Activated naive CD8-positive, alpha-beta T cell treated with anti-CD3 and anti-CD28 coated beads for 36 hours (primary cell): ENCODE measurements at places on chromosomes 1 and 21.

DNA sequence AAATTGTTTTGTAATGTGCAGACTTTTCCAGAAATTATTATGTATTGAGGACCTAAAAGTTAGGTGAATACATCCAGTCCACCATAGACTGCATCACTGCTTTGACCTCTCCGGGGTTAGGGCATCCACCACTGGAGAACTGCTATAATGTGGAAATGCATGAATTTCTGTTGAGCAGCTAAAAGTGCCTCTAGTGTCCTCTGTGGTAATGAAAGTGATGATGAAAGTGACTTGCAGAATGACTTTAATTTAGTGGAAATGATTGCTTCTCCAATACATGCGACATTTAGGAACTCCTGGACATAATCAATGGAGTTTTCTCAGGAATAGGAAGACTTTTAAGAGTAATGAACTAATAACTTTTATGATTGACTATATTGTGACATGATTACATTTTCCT, 170.8 kb downstream of the LBR start:
- no peak for DNase-seq

DNA sequence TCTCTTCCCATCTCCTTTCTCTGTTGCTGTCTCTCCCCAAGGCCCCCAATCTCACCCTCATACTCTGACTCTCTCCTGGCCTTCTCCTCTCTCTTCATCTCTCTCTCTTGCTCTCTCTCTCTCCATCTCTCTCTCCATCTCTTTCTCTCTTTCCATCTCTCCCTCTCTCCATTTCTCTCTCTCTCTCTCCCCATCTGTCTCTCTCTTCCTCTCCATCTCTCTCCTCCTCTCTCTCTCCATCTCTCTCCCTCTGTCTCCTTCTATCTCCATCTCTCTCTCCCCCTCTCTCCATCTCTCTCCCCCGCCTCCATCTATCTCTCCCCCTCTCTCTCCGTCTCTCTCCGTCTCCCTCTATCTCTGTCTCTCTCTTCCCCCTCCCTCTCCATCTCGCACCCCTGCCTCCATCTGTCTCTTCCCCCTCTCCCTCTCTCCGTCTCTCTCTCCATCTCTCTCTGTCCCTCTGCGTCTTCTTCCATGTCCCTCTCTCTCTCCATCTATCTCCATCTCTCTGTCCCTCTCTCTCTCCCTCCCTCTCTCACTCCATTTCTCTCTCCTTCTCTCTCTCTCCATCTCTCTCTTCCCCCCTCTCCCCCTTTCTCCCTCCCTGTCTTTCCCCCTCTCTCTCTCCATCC, 16.0 kb upstream of the EPHA8 start:
- no peak for DNase-seq

- DNase-seq = no peak
These were observed 55.2 kb downstream of the SDC3 start for GRCh38 chr1:30853350-30853749.

GRCh38 chr1:164423136-164423535, 135.8 kb upstream of the PBX1 start:
- no peak for DNase-seq

DNA sequence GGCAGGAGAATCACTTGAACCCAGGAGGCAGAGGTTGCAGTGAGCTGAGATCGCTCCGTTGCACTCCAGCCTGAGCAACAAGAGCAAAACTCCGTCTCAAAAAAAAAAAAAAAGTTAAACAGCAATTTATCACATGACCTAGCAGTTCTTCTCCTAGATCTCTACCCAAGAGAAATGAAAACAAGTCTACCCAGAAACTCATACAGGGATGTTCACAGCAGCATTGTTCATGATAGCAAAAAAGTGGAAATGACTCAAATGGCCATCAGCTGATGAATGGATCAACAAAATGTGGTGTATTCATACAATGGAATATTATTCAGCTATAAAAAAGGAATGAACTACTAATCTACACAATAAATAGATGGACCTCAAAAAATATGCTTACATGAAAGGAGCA, 12.2 kb upstream of the ID3 start:
- DNase-seq = no peak

- DNase-seq = no peak
These were observed 69.9 kb downstream of the ZC3H11B start for GRCh38 chr1:219542828-219543518.

DNA sequence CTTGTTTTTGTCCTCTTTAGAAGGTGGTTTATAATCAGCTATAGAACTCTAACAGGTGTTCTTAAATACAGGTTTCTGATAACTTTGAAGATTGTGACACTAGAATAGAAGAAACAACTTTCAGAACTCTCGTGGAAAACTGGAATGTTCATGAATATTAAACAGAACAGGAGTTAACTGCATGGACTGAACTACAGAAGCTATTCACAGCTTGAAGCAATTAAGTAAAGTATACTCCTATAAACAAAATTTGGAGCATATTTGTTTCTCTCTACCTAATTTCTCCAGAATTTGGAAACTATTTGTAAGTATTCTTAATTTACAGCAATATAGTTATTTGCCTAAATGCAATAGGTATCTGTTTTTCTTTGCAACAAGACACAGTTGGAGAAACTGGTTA, 824.8 kb downstream of the ADGRL2 start:
- DNase-seq = no peak

DNA sequence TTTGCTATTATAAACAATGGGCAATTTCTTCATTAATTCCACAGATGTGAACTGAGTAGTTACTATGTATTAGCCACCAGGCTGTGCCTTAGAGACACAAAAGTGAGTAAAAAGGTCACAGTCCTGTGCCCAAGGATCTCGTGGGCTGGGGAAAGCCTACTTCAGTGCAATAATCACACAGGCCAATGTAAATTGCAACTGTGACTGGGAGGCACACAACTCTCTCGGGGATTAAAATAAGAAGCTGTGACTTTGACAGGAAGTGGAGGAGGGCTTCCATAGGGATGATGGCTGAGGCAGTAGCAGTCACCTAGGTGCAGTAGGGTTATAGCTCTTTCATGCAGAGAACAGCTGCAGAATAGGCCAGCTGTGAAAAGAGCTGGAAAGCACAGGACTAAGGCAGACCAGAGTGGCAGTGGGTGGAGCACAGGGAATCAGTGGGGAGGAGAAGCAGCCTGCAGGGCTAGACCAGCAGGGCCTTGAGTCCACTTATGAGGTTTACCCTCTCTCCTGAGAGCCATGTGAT, 121.9 kb downstream of the MAB21L3 start:
- no peak for DNase-seq

DNA sequence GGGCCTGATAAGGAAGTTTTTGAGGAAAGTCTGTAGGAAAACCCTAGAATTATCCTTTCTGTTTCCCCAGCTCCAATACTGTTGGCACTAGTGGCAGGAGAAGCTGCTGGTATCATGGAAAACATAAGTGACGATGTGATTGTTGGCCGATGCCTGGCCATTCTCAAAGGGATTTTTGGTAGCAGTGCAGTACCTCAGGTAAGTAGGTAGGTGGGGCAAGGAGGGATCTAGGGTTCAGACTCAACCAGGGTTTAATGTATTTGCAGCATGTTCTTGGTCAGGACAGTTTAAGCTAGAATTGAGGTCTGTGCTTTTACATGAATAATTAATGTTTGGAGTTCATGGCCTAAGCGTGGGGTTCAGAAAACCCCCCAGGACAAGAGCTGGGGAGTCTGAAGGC, 62.1 kb downstream of the KDM1A start:
- no peak for DNase-seq

GRCh38 chr21:35386491-35387079, 337.5 kb upstream of the RUNX1 start:
- DNase-seq = no peak

GRCh38 chr1:86708920-86709319, 4.5 kb downstream of the SH3GLB1 start:
- DNase-seq = no peak

- no peak for DNase-seq
These were observed 83.2 kb downstream of the HIVEP3 start for GRCh38 chr1:41835485-41835884.

GRCh38 chr21:28442624-28443023, 550.1 kb downstream of the LTN1 start:
- no peak for DNase-seq

- peak; percentile 73 for DNase-seq
These were observed 31.2 kb downstream of the CDCP2 start for GRCh38 chr1:54121482-54122134.

DNA sequence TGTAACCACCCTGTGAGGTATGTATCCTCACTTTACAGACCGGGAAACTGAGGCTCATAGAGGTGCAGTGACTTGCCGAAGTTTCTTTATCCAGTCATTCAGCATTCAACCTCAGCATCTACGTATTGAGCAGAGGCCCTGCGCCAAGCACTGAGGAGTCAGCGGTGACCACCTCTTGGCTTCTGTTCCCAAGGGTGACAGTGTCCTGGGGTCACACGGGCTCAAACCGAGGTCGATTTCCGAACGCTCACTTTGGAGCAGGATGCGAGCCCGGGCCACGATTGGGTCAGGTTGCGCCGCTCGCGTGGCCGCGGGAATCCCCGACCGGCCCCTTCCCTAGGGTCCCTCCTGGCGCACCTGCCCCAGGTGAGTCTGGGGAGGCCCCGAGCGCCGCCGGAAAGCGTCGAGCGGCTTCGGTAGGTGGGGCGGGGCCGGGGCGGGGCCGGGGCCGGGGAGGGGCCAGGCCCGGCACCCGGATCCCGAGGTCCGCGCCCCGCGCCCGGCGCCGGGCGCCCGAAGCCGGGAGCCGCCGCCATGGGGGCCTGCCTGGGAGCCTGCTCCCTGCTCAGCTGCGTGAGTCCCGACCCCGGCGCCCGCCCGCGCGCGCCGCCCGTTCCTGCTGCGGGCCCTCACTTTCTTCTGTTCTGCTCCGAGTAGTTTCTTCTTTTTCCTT, at the start of gene SERINC2:
SERINC2 (plus strand) TSS at position 482 of the 673 bp plus-strand sequence; CDS start at position 535, 53 bp downstream.
- DNase-seq = peak; percentile 19

GRCh38 chr1:9315411-9316079, 22.9 kb downstream of the SPSB1 start:
- peak; percentile 58 for DNase-seq

- DNase-seq = no peak
These were observed 39.6 kb downstream of the MAP10 start for GRCh38 chr1:232844791-232845190.

DNA sequence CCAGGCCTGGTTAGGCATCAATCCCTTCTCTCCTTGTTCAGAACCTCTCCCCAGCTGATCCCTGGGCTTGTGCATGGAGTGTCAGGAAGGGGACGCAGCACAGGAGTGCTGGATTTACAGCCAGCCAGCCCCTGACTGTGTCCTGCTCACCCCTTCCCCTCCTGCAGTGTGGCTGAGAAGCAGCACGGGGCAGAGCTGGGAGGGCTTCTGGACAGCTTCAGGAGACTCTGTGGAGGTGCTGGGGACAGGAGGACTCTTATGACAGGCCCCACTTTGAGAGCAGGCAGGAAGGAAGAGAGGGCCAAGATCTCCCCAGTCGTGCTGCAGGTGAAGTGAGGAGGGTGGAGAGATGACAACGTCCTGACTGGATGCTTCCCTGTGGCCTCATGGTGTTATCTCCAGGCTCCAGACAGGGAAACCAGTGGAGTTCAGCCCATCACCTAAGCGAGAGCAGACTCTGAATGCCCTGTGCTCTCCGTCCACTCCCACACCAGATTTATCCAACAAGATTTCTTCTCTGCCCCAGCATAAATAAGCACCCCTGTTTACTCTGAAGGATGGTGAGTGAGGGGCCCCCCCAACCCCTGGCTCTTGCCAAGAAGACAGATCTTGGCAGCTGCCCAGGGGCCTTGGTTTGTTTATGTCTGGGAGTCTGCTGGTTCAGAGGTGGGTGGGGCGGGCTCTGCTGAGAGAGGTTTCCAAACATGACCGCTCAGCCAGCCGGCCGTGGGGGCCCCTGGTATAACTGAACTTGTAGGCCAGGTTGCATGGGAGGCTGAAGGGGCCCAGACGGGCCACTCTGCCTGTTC, 21.3 kb downstream of the TMCC2 start:
- no peak for DNase-seq

GRCh38 chr21:35164971-35165483, 115.9 kb upstream of the RUNX1 start:
- DNase-seq = no peak

GRCh38 chr1:71465093-71465492, 384.3 kb upstream of the ZRANB2 start:
- DNase-seq = no peak

DNA sequence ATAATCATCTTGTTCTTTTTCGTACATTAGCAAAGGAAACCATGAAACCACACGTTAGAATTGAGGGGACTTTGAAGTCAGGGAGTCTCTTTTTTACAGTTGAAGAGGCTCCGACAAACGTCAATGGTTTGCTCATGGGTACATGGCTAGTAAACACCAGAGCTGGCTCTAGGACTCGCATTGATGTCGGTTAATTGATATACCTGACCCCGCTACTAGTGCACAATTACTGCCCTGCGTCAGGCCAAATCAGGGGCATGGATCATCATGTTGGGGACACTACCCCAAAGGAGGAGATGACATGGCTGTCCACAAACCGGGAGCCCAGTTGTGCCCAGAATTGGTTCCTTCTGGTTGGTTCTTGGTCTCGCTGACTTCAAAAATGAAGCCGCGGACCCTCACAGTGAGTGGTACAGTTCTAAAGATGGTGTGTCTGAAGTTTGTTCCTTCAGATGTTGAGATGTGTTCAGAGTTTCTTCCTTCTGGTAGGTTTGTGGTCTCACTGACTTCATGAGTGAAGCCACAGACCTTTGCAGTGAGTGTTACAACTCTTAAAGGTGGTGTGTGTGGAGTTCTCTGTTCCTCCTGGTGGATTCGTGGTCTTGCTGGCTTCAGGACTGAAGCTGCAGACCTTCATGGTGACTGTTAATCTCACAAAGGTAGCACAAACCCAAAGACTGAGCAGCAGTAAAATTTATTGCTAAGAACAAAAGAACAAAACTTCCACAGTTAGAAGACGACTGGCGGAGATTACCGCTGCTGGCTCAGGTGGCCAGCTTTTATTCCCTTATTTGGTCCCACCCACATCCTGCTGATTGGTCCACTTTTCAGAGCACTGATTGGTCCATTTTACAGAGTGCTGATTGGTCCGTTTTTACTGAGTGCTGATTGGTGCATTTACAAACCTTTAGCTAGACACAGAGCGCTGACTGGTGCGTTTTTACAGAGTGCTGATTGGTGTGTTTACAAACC, 126.9 kb upstream of the ERRFI1 start:
- DNase-seq = peak; percentile 36

GRCh38 chr1:1340791-1341548, 8.2 kb downstream of the DVL1 start:
- DNase-seq = no peak

- no peak for DNase-seq
These were observed 24.8 kb downstream of the A3GALT2 start for GRCh38 chr1:33296082-33296458.

DNA sequence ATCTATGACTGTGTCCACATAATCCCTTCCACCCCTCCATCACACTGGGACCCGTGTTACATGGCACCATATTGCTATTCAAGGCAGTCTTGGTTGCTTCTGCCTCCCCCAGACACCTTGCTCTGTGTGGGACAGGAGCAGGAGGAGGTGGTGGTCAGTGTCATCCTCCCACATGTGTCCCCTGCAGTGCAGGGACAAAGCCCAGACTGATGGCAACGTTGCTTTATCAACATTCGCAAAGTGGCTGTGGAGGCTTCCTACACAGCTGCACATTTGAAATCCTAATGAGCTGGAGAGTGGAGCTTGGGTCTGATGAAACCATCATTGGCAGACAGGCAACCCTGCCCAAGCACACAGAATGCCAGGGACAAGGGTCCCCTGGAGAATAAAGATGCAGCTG, 26.2 kb downstream of the TRIM67 start:
- DNase-seq = no peak
